SJCRH30 (cell line): ENCODE measurements at places on chromosomes 5 and 9.

- DNase-seq = no peak
Observed at GRCh38 chr9:83433846-83434245, 104.4 kb downstream of the FRMD3 start.

GRCh38 chr5:10467281-10468198 lies 25.9 kb downstream of the ROPN1L start:
- peak; percentile 50 for DNase-seq

GRCh38 chr5:44048276-44048984 lies 340.8 kb downstream of the FGF10 start:
- no peak for DNase-seq

DNA sequence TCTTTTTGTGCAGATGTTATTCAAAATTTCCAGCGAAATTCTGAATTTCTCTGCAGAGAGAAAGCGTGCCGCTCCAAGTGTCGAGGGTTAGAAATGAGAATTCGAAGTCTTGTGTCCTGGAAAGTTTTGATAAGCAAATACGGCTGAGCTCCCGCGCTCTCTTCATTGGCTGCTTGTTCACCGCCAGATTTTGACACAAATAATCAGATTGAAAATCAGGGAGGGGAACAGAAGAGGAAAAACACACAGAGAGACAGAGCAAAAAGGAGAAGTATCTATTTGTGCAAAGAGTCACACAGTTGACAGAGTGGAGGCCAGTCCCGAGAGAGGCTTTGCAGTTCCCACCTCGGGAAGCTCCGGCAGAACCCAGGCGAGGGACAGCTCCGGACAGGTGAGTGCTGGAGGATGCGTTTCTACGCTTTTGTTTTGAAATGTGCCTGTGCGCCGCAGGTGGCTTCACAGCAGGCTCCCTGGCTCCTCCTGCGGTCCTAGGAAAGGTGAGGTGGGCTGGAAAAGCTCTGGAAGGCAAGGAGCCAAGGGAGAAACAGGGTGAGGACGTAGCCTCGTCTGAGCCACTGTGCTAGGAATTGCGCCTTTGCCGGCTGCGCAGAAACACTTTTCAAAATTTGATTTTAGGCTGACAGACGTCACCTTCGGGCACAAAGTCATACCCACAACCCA lies at the start of gene GFI1B:
GFI1B (plus strand) TSS at position 244 of the 681 bp plus-strand sequence. CDS start 7,985 bp downstream, outside the sequence.
- no peak for DNase-seq

DNA sequence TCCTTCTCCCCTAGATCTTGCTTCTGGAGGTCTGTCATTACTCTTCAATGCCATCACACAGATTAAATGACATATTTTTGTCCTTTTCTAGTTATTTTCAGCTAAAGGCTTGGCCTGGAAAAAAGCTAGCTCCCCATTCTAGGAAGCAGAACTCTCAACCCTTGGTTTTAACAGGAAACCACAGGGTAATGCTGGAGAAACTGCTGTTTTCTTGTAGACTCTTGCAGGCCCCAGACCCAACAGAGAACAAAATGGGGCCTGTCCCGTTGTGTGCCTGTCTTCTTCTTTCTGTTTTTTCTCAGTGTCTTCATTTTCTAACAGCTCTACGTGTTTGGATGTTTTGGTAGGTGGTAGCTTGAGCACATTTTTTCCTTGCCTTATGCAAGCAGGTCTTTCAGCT lies 21.5 kb downstream of the DCANP1 start:
- DNase-seq = no peak

- no peak for DNase-seq
Observed at GRCh38 chr9:79700607-79701360, 129.0 kb downstream of the TLE4 start.

DNA sequence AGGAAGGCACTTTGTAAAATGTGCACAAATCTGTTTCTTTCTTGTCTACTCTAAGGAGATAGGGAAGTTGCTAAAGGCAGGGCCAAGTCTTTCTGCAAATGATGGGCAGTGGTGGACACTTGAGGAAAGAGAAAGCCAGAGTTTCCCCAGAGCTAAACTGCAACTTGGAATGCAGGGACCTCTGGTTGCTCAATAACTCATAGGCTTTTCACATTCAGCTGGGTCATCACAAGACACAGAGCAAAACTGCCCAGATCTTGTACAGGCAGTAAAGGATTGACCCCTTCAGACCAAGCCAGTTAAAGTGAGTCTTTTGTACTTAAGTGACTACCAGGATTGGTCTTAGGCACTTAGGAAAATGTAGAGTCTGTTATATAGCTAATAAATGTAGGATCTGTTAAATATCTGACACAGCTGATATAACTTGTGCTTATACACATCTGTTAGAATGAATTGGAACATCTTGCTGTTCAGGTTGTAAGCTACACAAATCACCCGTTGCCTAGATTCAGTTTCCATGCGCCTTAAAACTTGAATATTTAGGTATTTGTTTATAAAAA lies 13.5 kb upstream of the AGXT2 start:
- DNase-seq = no peak

DNA sequence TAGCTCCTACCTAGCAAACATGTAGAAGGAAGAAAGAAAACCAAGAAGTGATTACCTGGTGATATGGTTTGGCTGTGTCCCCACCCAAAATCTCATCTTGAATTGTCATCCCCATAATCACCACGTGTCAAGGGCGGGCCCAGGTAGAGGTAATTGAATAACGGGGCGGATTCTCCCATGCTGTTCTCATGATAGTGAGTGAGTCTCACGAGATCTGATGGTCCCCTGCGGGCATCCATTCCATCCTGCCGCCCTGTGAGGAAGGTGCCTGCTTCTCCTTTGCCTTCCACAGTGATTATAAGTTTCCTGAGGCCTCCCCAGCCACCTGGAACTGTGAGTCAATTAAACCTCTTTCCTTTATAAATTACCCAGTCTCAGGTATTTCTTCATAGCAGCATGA lies 27.4 kb upstream of the ANKRD34B start:
- DNase-seq = no peak

DNA sequence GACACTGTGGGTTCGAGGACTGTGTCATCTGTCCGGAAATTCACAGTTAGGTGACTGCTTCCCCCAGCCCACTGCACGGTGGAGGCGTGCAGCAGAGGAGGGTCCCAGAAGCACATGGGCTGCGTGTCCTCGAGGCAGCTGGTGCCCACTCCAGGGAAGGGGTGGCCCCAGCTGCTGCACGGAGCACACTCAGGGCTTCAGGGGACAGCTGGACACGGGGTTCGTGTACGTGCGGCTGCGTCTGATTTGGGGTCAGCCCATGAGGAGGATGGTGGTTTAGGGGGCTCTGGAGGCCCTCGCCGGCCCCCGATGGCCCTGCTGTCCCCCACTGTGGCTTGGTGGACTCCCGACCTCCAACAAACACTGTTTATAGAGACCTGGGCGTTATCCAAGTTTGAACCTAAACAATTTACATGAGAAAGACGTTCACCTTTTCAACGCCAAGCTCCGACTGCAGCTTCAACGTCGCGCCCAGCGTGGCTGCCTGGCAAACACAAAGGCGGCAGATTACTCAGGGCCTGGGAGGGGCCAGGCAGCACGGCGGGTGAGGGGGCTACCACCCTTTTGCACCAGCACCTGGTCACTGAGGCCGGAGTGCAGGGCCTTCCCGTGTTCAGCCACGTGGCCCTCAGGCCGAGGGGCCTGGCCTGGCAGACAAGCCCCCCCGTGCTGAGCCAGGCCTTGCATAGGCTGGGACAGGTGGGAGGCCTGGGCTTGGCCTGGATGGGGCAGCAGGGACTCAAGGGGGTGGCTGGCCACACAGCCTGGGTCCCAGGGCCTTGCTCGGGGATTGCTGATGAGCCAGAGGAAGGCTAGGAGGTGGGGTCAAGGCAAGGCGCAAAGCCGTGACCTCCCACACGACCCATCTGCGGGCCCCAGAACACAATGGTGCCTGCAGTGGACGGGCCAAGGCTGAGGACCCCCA lies 55.2 kb downstream of the EXD3 start:
- DNase-seq = no peak

DNA sequence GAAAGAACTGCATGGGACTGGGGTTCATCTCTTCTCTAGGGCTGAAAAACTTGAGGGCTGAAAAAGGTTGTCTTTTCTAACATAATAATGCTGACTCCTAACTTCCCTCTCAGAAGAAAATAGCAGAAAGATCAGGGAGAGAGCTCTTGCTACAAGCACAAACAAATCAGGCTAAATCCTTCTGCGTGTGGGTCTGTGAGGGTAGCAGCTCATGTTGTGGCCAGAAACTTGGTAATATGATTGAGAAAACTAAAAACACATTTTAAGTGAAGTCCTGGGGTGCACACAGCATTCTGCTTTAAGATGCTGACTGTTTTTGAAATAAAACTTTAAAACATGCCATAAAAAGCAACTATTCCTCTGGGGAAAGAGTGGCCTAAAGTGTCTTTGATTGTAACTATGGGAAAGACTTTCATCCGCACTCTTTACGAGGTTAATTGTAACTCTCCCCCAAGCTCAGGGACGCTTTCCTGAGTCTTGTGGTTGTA lies 56.7 kb downstream of the SAXO1 start:
- no peak for DNase-seq

GRCh38 chr9:89380437-89381307 lies 62.4 kb downstream of the SECISBP2 start:
- DNase-seq = no peak

- no peak for DNase-seq
Observed at GRCh38 chr9:134653259-134654009, 11.8 kb downstream of the COL5A1 start.

- no peak for DNase-seq
Observed at GRCh38 chr5:13572163-13572562, 372.3 kb downstream of the DNAH5 start.

- no peak for DNase-seq
Observed at GRCh38 chr5:68778484-68778883, 315.3 kb upstream of the SLC30A5 start.

DNA sequence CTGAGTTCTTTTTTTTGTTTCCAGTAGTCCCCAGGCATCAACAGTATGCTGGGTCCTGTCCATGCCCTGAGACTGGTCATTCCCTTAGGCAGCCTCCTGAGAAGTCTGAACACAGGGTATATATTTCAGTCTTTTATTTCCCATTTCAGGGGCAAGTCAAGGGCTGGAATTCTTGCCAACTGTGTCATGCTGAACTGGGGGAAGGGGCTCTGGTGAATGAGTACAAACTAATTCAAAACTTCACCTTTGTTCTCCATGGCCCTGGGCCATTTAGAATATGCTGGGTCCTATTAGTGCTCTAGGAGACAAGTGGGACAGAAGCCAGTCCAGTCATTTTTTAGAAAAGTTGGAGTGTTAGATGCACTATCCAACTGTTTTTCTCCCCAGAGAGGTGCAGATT lies 170.3 kb downstream of the TMC1 start:
- DNase-seq = no peak

DNA sequence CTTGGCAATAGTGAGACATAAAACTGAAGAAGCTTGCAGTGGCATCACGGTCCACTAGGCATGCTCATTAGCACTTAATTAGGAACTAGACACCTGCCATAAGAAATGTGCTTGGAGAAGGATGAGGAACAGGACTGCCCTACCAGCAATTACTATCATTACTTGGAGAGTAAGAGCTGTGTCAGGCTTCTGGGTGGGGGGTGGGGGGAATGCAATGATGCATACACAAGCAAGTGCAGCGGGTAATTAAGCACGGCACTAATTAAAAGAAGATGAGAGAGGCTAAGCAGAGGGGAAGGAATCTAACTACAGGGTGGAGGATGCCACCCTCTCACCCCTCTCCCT lies 53.1 kb downstream of the TLE1 start:
- no peak for DNase-seq

DNA sequence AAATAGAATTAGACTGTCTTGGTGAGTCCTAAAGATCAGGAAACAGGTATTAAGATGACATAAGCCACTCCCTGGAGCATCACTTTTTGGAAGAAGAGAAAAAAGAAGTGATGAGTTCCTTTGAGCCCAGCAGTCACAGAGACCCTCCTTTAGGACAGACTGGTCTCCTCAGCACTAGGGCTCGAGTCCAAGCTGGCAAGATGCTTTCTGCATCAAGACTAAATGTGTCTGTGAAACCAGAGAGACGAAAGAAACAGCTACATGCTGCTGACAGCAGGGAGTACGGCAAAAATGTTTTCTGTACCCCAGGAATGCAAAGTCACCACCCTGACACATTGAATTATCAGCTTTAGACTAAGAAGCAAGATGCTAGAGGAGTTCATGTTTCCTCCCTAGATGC lies 184.5 kb downstream of the CRB2 start:
- no peak for DNase-seq

- DNase-seq = peak; percentile 54
Observed at GRCh38 chr5:132237141-132237540, 9.5 kb upstream of the P4HA2 start.

GRCh38 chr5:143870871-143871632 lies 59.1 kb downstream of the HMHB1 start:
- no peak for DNase-seq

- DNase-seq = no peak
Observed at GRCh38 chr5:137486707-137487106, 12.4 kb downstream of the SPOCK1 start.

GRCh38 chr9:81538890-81539289 lies 150.5 kb downstream of the TLE1 start:
- DNase-seq = peak; percentile 30

DNA sequence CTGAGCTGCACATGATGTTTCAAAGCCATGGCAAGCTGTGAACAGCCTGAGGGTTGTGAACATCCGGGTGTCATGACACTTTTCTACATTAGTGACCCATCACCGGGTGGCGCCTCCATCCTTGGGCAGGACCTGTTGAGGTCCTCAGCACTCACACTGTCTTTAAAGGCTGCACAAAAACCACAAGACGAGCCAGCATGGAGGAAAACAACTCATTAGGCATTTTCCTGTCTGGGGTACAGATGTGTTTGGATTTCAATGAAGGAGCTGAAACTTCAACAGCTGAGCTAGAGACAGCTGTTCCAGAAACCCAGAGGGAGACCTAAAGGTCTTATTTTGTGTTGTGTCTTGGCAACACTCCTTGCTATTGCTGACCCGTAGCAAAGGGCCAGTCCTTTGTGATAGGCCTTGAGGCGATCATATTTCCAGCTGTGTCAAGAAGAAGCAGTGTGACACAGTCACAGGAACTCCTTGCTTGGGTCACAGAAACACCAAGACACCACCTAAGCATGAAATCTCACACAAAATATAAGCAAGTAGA lies 151.8 kb upstream of the VLDLR start:
- DNase-seq = peak; percentile 88

DNA sequence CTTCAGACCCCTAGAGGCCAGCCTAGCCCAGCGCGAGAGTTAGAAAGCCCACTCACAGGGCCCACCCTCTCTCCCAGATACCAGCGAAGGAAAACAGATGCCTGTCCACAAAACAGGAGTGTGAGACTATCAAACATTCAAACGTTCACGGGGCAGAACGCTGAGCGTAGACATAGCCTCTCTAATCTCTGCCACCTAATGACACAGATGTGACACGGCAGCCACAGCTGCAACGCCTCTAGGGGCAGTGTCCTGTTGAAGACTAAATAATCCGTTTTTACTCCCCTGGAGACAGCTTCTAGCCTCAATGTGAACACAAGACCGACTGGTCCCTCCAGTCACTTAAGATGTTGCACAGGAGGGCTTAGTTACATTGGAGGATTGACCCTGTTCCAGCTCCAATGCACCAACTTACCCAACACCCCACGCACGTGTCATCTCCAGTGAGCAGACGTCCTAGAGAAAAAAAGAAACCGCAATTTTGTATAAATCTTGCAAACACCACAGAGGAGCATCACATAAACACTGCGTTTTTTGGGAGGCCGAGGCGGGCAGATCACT lies 14.3 kb downstream of the DIPK1B start:
- DNase-seq = no peak
